AG10803 (cell line): ENCODE measurements at places on chromosomes 2 and 18.

DNA sequence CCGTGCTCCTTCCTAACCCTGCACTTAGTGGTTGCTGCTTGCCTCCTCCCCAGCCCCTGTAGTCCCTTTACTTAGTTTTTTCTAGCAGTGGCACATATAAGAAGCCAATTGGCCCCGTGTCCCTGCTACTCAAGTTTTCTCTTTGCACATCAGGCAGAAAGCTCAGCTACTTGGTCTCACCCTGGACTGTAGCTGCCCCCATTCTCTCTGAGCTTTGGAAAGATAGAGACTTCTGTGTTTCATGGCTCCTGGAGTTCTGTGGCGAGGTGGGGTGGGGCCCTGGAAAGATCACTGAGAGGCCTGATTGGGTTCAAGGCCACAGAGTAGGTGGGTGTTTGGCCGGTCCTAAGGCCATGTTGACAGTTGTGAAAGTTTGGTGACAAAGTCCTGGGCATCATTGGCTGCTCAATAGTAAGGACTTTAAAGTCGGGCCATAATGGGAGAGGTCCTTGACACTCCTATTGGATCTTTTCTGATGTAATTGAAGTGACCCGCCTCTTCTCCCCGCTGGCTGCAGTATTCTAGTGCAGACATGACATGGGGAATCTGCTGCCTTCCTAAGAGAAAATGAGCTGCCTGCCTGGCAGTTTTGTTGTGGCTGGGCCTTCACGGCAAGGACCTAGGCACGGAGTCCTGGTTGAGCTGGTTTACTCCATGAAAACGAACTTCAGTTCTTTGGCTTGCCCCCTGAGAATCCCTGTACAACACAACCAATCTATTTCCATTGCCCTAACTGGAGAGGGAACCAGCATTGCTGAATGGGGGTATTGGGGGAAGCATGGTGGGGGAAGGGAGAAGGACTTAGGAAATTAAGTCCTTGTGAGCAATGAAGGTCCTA, 26.2 kb upstream of the CYP27A1 start:
- DNase-seq, result no peak

GRCh38 chr2:30770816-30771576, 36.2 kb downstream of the CAPN13 start:
- DNase-seq, result no peak

- no peak for DNase-seq
Observed at GRCh38 chr2:8573234-8573941, 108.5 kb upstream of the ID2 start.

GRCh38 chr2:201363857-201364560, 6.9 kb upstream of the FLACC1 start:
- DNase-seq, result peak; percentile 60

GRCh38 chr2:29013057-29013780, 32.1 kb downstream of the TOGARAM2 start:
- DNase-seq, result no peak
